ENCODE measurements at places on chromosomes 6 and 20.

DNA sequence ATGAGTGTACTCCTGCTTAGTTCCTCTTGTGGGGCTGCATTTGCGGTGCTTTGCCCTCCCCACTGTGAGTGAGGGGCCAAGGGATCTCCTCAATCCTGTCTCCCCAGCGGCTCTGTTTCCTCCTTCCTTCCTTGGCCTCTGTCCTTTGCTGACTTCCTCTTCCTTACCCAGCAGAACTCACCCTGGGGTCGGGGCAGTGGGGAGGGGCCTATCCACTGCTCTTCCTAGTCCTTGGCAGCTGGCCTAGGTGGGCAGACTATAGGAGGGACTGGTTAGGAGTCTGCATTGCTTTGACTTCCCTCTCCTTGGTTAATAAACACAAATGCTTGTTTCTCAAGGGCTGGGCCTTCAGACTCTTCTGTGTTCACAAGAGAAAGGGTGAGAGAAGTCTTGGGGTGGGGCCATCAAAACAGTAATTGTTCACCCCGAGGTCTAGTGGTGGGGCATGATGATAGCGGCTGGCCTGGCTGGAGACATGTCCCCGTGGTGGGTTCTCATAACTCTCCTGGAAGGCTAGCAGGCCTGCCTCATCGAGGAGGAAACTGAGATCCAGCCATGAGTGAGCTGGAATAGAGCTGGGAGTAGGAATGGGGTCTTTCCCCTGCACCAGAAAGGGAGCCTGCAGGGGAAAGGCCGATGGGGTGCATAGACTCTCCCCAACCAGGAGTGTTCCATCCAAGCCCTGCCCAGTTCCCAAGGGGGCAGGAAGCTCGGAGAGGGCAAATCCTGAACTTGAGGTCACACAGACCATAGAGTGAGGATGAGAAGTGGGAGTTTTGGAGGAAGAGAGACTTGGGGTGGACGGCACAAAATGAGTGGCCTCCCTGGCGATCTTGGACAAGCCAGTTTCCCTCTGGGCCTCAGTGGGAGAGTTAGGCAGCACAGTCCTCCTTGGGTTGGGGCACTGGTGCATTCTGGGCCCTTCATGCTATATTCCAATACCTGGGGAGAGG, 12.7 kb downstream of the FAM110A start:
- no peak for DNase-seq

GRCh38 chr20:24998631-24999445, 6.3 kb upstream of the APMAP start:
- DNase-seq: no peak

- DNase-seq: no peak
Measured at GRCh38 chr6:75818098-75818855, 69.2 kb downstream of the MYO6 start.

- DNase-seq: no peak
Measured at GRCh38 chr6:30683980-30684338, 2.5 kb downstream of the PPP1R18 start.

- DNase-seq: no peak
Measured at GRCh38 chr6:132952986-132953385, 138.6 kb downstream of the RPS12 start.

DNA sequence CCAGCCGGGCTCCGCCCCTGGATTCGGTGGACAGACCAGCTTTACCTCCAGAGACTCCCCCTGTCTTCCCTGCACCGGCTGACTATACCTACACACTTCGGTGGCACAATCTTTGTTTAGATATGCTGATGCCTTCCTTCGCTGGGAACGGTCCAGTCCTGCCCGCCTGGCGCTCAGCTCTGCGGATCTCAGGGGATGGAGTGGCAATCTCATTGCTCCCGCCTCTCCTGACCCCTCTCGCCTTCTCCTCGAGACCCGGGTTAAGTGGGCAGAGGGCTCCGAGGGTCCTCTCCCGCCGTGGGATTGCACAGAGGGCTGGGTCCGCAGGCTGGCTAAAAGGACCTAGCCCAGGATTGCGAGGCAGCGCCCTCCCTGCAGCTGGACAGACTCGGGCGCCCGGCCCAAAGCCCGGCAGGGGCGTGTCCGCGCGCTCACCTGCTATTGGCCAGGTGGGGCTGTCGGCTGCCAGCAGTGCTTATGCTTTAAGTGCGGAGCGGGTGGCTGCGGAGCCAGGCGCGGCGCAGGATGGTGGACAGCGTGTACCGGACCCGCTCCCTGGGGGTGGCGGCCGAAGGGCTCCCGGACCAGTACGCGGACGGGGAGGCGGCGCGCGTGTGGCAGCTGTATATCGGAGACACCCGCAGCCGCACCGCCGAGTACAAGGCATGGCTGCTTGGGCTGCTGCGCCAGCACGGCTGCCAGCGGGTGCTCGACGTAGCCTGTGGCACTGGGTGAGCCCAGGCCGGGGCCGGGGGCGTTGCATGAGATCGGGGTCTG, at the start of gene GNMT:
TSS of gene GNMT (plus strand) at position 512 of the 777 bp plus-strand sequence. CDS start at position 526, 14 bp downstream.
- DNase-seq: peak; percentile 6

DNA sequence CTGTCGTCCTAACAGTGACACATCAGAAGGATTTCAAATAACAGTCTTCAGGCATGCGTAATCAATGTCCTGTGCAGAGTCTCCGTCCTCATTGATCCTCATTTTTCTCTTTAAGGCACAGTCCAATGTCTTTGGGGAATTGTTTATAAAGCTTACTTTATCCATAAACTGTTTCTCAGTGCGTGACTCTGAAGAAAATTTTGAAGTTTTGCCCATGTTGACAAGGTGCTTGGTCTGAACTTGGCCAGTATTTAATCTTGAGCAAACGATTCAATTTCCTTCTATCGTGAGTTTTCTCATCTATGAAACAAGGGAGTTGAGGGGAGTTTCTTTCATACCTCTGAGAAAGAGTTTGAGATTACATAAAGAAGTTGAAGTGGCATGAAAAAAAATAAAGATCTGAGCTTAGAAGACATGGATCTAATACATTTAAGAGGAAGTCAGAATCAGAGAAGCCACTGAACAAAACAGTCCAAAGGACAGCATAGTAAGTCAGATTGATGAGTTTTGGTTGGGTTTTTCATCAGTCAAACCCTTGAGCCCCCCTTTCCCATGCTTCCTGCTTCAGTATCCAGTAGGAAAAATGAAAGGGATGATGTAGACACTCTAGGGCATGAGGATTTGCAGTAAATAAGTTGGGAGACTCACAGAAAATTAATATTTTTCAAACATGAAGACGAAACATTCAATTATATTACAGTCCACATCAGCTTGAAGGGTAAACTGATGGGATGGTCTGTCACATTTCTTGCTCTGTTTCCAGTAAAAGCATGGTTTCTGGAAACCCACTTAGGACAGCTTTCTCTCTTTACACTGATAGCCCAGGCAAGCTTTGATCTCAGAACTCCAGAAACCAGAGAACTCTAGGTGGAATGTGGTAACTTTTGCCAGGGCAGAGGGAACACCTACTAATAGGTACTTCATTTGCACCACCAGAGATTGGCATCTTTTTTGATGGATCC, 8.1 kb downstream of the EDN1 start:
- DNase-seq: no peak

DNA sequence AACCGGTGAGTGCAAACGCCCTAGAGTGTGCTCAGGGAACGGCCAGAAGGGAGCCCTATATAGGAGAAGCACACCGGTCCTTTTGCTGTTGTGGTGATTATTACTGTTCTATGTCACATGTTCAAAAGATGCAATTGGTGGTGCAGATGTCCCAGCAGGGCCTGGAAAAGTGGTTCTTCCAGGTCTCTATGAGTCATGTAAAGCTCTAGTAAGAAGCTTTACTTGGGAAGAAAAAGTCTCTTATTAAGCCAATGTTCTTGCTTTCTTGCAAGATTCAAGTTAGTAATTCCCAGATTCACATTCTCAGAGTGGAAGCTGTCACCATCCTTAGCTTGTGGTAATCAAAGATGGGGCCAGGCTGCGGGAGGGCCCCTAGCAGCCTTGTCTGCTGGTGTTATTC, 23.3 kb downstream of the EDN3 start:
- DNase-seq: no peak

GRCh38 chr6:129331450-129332138, 378.4 kb downstream of the ARHGAP18 start:
- no peak for DNase-seq

GRCh38 chr20:9660236-9660868, 146.0 kb downstream of the LAMP5 start:
- DNase-seq: no peak

GRCh38 chr6:106547601-106548453, 81.5 kb downstream of the RTN4IP1 start:
- peak; percentile 4 for DNase-seq

DNA sequence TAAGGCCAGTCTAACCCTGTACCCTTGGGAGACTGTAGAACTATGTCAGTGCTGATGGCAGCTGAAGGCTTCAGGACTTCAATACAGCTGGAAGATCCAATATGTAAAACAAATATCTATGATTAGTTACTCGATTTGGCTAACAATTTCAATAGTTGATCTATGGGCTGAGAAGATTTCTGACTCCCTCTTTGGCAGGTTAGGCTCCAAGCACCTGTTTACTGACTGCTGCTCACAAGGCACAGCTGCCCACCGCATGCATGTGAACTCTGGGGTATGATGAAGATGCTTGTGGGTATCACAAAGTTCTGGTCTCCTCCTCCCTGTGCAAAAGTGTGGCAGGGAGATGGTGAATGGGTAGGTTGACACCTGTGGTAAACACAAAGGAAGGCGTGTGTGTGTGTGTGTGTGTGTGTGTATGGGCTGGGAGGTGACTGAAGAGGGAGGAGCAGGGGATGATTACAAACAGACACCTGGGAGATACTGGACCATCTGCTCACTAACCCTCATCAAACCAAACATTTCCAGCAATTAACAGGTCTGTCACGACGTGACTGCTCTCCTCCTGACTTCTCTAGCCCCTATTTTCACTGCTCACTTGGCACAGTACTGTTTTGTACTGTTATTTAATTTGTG, 18.1 kb downstream of the ELMO2 start:
- no peak for DNase-seq

- DNase-seq: no peak
Measured at GRCh38 chr20:49478266-49478665, 4.2 kb downstream of the KCNB1 start.

GRCh38 chr6:76831299-76831698, 632.0 kb downstream of the HTR1B start:
- no peak for DNase-seq

DNA sequence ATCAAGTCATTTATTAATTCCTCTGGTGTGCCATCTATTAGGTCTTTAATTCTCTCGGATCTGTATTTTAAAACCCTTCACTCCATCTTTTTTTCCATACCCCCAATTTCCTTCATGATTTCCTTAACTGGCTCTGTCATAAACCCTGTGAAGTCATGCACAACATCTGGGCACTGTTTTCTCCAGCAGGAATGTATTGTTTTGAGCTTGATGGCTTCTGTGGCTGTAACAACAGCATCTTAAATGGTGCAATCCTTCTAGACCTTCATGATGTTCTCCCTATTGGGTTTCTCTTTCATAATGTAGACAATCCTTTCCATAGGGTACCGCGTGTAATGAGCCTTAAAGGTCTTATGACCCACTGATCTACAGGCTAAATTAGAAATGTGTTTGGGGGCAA, 29.0 kb downstream of the CDK19 start:
- no peak for DNase-seq

DNA sequence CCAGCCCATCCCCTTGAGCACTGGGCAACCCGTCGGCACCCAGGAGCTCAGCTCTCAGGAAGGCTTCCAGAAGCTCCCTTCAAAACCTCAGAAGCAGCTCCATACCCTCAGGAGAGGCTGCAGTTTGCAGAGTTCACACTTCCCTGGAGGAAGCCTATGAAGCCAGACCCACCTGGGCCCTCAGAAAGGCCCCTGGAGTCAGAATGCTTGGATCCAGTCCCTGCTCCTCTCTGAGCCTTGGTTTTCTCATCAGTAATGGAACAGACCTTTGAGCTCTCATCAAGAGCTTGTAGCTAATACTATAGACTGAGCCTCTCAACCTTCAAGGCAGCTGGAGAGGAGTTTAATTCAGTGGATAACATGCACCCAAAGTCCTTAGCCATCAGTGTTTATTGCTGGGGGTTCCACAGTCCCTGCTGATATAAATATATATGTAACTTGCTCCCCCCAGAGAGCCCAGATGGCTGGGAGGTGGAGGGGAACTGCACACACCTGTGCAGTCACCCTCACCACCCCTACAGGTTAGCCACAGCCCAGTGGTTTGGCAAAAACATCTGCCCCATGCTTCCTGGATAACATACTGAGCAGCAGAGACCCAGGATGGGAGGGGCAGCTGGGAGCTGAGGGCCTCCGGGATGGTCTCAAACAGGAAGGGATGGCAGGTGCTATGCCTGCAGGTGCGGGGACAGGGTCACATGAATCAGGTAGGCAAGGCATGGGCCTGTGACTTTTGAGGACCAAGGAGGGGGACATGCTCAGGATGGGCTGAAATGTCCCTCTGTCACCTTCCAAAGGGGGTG, 120.1 kb downstream of the SNX5 start:
- DNase-seq: no peak

DNA sequence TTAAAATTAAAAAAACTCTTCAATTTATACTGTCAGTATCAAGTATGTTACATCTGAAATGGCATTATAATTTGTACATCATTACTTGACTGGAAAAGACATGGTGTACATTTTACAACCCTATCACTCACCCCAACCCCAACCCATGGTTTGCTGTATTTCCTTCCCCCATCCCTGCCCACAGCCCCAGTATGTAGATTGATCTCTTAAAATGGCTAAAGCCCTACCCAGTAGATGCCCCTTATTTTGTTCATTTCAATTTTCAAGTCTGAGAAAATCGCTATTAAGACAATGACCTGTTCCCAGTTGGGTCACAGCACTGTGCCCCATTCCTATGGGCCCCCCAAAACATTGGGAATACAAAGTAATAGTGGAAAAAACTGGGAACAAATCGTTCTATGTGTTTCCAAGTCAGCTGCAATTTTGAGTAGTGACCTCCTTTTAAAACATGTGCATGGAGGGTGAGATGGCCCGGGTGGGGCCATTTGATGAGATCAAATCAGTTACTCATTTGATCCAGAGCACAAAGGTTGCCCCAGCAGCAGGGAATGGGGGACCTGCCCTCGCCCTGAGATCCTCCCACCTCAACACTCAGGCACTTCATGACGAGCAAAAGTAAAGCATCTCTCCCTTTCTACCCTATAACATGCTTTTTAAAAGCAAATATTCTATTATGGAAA, 13.3 kb downstream of the EZR start:
- no peak for DNase-seq

- DNase-seq: no peak
Measured at GRCh38 chr20:940926-941325, 24.8 kb upstream of the ANGPT4 start.

DNA sequence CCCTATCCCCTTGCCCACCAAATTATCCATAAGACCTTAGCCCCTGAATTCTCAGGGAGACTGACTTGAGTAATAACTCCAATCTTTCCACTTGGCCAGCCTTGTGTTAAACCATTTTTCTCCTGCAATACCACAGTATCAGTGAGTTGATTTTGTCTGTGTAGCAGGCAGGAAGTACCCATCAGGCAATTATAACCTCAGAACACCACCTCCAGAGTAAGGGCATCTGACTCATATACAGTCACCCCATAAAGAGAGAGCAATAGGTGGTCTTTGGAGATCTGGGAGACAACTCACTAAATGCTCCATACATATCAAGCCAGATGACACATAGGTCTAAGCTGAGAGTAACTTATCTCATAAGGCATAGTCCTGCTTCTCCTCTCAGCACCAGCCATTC, 83.7 kb downstream of the FILIP1 start:
- DNase-seq: no peak

- DNase-seq: no peak
Measured at GRCh38 chr6:43012364-43012763, 1.4 kb downstream of the MEA1 start.

- DNase-seq: no peak
Measured at GRCh38 chr20:11316244-11316643, 601.4 kb upstream of the BTBD3 start.
